ENCODE measurements at places on chromosomes 1 and 21. TPM values are rescaled to one million over a fixed set of nuclear protein-coding genes. Genes with fewer than 3 reads are reported as not detected.

The MACF1 gene
- total RNA-seq, result 177 TPM

The SYNC gene
- 112 TPM for total RNA-seq

The F3 gene
- total RNA-seq, result 93.7 TPM

The DCST1 gene
- total RNA-seq, result not detected

The PTGFR gene
- total RNA-seq, result 13.3 TPM

The FCRL6 gene
- total RNA-seq, result not detected

The NES gene
- total RNA-seq, result 23.0 TPM

The BACH1 gene
- 52.7 TPM for total RNA-seq

The CYP4A22 gene
- total RNA-seq, result not detected

The HES2 gene
- not detected for total RNA-seq

The TNNI3K gene
- total RNA-seq, result not detected

The KANK4 gene
- 0.25 TPM for total RNA-seq

The TMEM9 gene
- 77.9 TPM for total RNA-seq

The LRRC38 gene
- total RNA-seq, result not detected

The FCRL2 gene
- not detected for total RNA-seq

The PAPPA2 gene
- total RNA-seq, result 7.0 TPM

The UMODL1 gene
- total RNA-seq, result not detected

- DNase-seq, result no peak
Observed at GRCh38 chr1:185694081-185694480, 40.1 kb upstream of the HMCN1 start.

GRCh38 chr1:29786791-29787732, 550.7 kb downstream of the PTPRU start:
- DNase-seq, result no peak

GRCh38 chr1:156056326-156056849, 1.8 kb downstream of the LAMTOR2 start:
- no peak for DNase-seq

DNA sequence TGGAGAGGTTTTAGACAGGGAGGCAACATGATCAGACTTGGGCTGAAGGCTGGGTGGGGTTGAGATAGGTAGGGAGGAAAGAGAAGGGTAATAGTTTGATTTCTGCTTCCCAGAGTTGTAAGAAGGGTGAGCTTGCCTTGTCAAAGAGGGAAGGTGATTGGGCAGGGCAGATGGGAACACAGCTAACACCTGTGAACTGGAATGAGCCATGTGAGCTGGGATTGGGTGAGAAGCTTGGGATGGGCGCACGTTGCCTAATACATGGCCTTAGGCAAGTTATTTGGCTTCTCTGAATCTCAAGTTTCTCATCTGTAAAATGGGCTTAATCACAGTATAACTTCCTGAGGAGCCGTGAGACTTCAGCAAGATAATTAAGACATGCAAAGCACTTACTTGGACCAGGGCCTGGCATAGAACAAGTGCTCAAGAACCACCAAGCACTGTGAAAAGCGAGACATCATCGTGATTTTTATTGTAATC, 33.8 kb upstream of the ID3 start:
- no peak for DNase-seq

GRCh38 chr1:206907304-206907991, 10.2 kb downstream of the IL24 start:
- DNase-seq, result no peak

DNA sequence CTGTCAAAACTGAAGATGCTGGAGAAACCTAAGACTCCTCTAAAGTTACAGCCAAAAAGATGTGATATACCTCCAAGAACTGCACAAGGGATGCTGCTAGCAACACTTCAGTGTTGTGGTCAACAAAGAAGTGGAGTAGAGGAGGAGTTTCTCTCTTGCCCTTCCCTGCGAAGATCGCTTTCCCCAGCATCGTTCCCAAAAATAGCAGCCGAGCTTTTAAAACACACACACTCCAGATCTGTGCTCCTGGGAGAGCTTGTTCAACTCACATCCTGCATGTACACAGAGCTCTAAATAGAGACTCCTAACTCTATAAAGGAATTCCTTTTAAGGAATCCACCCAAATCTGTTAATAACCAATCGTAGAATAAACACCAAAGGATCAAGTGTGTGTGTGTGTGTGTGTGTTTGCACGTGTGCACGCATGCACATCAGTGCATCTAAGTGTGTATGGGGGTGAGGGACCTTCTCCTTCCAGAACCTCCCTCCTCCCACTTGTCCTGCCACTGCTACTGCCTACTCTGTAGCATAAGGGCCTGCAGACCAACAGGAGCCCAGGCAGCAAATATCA, 58.5 kb downstream of the PSMG1 start:
- no peak for DNase-seq

DNA sequence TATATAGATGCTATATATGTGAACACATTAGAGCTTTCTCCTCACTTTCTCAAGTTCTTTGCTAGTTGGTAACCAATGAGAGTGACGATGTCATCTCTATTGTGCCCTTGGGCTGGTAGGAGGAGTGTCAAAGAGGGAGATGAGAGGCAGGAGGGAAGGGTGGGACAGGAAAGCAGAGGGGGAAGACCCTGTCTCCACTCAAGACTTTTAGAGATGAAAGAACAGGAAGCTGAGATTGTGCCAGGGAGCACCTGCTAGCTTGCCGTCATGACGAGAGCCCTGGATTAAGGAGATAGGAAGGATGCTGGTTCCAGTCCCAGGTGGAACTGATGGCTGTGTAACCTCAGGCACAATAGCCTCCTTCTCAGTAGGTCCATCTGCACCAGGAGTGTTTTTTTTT, 16.7 kb downstream of the CNR2 start:
- DNase-seq, result no peak

DNA sequence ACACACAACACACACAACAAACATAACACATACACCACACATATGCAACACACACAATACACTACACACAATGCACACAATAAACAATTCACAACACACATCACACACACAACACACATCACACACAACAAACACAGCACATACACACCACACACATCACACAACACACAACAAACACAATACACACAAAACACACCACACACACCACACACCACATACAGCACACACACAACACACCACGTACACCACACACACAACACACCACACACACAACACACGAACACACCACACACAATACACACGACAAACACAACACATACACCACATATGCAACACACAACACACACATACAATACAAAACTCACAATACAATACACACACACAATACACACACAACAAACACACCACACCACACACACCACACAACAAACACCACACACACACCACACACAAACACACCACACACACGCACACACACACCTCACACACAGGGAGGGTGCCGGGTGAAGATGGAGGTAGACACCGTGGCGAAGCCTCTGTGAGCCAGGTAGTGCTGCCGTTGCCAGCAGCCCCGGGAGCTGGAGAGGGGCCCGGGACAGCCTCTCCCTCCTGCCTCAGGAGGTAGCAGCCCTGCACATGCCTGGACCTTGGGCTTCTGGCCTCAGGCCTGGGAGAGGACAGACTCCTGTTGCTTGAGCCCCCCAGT, 30.4 kb upstream of the C1orf174 start:
- no peak for DNase-seq

DNA sequence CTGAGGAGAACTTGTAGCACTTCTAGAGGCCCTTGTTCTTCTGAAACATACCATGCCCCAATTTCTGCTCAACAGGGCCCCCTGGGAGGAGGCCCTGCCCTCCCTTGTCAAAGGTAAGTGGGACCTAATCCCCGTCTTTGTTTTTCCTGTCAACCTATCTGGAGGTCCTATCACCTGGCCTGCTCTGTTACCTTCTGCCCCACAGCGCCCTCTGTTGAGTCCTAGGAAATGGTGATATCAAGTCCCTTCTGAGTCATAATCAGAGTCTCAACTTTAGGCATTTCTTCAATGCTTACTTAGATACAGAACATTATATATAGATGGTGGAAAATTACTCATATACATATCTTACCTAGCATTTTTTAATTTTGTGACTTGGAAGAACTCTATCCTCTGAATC, 28.2 kb upstream of the FCRL4 start:
- no peak for DNase-seq

DNA sequence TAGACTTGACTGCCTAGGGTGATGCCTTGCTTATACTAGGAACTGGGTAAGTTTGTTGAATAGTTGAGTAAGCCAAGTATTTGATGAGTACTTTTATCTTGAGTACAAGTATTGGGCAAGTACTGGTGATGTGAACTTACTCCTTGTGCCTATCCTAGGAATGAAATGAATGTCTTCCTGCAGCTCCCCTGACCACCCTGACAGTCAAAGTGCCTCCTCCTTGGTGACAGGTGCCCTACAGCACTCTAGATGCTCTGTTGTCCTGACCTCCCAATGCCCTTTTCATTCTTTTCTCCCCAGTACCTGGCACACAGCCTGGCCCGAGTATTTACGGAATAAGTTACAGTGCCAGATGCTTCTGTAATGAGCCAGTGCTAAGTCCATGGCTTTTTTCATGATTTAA, 25.5 kb downstream of the PCSK9 start:
- peak; percentile 78 for DNase-seq

DNA sequence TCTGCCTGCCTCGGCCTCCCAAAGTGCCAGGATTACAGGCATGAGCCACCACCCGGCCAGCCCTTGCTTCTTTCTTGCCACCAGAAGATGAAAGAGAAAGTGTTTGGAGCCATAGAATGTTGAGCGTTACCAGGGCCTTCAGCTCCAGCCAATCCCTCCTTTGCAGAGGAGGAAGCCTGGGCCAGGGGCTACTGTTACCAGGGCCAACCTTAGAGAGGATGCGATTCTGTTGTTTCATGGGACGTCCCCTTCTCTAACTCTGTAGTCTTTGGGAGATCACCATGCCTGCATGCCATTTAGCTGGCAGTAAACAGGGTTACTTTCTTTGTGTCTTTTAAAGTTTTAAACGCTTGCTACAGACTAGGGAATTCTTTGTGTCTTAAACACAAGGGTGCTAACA, 45.8 kb downstream of the CLDN14 start:
- DNase-seq, result no peak

GRCh38 chr1:55585402-55585792, 370.2 kb upstream of the USP24 start:
- DNase-seq, result no peak

GRCh38 chr1:180888870-180889269, 23.8 kb upstream of the KIAA1614 start:
- no peak for DNase-seq

- DNase-seq, result no peak
Observed at GRCh38 chr1:41980827-41981653, 62.3 kb upstream of the HIVEP3 start.

DNA sequence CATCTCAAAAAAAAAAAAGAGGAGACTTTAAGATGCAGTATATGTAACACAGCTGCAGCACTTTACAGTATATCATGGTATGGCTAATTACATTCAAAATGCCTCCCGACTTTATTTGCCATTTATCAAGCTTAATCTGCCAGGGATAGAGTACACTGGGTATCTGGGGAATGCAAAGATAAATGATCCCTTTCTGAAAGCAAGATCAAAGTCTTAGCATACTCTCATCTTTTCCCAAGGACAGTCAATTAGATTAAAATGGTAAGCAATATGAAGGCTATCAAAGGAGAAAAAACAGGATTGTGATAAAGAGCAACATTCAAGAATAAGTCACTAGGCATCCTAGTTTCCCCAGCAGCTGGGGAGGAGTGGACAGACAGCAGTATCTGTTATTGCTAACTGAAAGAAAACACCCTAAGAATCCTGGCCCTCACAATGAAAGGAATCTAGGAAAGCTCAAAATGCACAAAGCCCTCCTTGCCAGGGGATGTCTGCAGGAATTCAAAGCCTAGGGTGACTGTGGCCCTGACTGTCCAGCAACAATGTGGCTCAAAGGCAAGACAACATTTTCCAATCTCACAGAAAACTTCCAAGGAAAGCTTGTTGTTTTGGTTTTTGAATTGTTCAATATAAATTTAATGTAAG, 56.7 kb upstream of the RAP1GAP start:
- no peak for DNase-seq

DNA sequence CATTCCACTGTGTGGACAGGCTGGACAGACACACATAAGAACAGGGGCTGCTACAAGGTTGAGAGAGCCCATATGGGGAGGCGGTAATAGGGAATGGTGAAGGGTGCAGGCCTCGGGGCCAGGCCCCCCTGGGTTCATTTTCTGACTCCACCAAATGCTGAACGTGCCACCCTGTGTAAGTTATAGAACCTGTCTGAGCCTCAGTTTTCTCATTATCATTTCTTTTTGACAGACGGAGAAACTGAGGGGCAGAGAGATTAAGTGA, 569.5 kb downstream of the PTPRU start:
- no peak for DNase-seq

GRCh38 chr1:200883118-200883517, 10.3 kb downstream of the GPR25 start:
- DNase-seq, result no peak

DNA sequence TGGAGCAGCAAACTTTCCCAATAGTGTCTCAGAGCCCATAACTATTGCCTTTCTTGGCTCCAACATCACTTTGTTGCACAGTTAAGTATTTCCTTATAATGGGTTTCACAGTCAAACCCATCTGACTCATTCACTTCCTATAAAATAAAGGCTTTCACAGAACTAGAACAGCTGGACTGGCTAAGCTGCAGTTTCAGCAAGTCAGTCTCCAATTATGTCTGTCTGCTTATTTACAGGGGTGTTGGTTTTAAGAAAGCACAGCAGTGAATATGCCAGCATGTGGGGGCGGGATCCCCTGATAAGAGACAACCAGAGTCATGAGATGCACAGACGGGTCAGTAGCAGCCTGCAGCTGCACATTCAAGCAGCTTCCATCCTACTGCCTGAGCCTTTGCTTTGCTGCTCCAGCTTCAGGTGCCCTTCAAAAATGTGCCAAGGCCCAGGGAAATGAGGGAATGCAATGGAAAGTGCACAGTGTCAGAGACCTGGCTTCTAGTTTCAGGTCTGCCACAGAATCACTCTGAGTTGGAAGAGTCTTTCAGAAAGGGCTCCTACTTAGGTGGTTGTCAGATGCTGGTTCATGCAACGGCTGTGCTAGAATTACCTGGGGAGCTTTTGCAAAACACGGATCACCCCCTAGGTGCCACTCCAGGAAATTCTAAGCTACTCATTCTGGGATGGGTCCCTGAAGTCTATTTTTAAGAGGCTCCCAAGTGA, 24.8 kb downstream of the RNF19B start:
- DNase-seq, result peak; percentile 92

DNA sequence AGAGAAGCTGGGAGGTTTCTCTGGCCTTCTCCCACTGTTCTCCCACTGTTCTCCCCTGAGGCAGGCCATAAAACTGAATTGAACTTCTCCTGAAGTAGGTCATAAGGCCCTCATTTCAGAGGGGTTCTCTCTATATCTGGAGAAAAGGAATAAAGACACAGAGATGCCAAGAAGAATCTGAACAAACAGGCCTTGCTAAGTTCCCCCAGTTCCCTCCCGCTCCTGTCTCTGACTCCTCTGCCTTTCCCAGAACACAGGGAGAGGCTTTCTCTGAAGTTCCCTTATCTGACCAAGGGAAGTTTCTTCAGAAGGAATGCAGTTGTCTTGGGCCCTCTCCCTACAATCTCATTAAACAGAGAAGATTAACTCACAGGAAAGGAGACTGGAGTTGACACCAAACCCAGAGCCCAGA, 83.4 kb downstream of the SLC16A1 start:
- no peak for DNase-seq

- DNase-seq, result no peak
Observed at GRCh38 chr1:168243198-168243597, 17.4 kb downstream of the SFT2D2 start.

- DNase-seq, result no peak
Observed at GRCh38 chr1:227864882-227865281, 49.4 kb downstream of the PRSS38 start.
